ENCODE measurements at places on chromosomes 7 and 10.

GRCh38 chr10:132057191-132057681 is 8.5 kb upstream of the JAKMIP3 start:
- no peak for DNase-seq

DNA sequence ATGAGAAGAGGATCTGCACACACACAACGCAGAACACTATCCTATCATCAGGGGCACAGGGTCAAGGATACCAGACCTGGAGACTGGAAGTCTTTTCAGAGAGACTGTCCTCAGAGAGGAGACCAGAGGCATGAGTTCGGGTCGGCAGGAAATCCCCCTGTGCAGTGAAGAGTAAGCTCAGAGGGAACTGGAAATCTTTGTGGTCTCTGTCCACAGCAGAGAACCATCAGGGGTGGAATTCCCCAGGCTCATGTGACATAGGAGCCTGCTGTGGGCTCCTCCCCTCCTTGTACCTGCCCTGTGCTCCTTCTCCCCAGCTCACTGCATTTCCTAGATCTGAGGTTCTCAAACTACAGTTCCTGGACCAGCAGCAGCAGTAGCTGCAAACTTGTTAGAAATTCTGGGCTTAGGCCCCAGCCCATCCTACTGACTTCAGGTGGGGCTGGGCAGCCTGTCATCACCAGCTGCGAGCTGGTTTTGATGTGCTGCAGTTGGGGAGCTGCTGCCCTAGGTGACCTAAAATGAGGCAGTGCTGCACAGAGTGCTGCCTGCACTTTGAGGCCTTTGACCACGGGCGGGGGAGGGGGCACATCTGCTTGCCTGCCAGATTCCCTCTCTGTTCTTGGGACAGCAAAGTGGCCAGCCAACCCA is 2.4 kb downstream of the ZMIZ2 start:
- no peak for DNase-seq

- DNase-seq: no peak
These were observed 56.3 kb upstream of the MDFIC start for GRCh38 chr7:114865564-114865963.

DNA sequence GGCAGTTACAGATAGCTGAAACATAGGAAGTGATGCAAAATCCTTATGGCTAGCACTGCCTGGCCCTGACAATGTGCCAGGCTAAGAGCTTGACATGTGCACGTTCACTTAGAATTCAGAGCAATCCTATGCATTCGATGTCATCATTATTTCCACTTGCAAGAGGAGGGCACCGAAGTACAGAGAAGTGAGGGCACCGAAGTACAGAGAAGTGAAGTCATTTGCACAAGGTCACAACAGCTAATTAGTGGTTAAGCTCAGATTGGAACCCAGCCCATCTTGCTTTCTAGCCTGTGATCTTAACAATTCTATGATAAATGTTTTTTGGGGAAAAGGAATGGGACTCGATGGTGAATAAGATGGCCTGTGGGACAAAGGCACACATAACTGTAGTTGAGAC is 73.4 kb downstream of the ARHGAP22 start:
- DNase-seq: no peak

- DNase-seq: no peak
These were observed 614.6 kb downstream of the CNTNAP2 start for GRCh38 chr7:146731185-146731584.

- no peak for DNase-seq
These were observed 50.0 kb upstream of the KMT2C start for GRCh38 chr7:152485826-152486225.

GRCh38 chr10:123390874-123391273 is 236.7 kb downstream of the BUB3 start:
- no peak for DNase-seq
